ENCODE measurements at places on chromosomes 6 and 20. TPM values are rescaled to one million over a fixed set of nuclear protein-coding genes. Genes with fewer than 3 reads are reported as not detected.
A peak's percentile ranks its signal among the peaks of the same experiment; 100 is the strongest.

DNA sequence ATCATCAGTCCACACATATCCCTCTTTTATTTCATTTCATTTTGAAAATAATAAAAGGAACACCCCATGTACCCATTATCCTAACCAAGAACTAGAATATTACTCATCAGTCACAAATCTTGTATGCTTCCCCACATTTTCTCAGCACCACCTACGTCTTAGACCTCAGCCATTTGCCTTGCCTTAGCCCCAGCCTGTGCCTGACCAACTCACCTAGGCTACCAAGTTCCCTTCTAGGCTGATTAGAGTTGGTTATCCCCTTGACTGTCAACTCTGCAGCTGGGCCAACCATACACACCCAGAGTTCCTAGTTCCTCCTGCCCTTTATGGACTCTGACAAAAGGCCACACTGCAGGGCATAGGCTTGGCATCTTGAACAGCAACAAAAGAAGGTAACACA is 33.4 kb upstream of the IPCEF1 start:
- DNase-seq, result no peak

GRCh38 chr20:3887876-3888620 is 1.1 kb upstream of the PANK2 start:
- peak; percentile 39 for DNase-seq

DNA sequence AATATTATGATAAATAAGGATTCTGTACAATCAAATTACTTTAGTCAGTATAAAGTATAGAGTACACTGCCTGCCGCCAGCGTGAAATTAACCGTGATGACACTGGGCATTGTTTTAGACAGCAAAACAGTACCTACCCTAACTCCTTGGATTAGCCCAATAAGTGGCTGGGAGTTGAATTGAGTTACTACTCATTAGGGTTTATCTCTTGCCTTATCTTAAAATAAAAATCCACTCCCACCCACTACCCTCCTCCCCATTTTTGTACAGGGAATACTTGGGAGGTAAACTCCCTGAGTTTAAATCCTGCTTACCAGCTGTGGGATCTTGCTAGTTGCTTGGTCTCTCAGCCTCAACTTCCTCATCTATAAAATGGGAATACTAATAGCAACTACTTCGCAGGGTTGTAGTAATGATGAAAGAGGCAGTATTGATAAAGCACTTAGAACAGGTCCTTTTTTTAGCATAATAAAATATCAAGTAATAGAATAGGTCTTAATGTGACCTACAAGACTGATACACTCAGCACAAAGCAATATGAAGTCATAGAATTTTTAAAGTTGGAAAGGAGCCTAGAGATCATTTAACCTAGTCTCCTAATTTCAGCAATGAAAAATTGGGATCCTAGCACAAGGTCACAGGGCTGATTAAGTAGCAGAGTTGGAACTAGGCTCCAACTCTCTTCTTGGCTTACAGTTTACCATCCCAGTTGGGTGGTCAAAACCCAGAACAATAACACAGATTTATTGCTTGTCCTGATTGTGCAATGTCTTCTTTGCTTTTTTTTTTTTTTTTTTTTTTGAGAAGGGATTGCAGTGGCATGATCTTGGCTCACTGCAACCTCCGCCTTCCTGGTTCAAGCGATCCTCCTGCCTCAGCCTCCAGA is 23.8 kb downstream of the PHACTR2 start:
- no peak for DNase-seq

DNA sequence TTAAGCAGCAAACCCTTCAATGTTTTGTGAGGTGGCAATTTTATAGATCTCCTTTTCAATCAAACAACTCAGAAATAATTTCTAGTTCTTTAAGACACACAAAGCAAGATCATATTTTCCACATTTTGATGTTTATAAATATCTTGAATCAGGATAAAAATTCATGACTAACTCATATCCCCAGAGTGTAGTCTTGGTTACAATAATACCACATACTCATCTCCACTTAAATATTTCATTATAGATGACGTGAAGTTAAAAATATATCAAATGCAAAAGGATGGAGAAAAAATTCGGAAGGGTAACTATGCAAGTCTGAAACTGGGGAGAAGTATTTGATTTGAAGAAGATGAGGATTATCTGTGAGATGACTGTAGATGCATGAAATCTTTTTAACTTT is 59.8 kb upstream of the HIVEP1 start:
- no peak for DNase-seq

Gene TREM1
- 0.92 TPM for total RNA-seq

DNA sequence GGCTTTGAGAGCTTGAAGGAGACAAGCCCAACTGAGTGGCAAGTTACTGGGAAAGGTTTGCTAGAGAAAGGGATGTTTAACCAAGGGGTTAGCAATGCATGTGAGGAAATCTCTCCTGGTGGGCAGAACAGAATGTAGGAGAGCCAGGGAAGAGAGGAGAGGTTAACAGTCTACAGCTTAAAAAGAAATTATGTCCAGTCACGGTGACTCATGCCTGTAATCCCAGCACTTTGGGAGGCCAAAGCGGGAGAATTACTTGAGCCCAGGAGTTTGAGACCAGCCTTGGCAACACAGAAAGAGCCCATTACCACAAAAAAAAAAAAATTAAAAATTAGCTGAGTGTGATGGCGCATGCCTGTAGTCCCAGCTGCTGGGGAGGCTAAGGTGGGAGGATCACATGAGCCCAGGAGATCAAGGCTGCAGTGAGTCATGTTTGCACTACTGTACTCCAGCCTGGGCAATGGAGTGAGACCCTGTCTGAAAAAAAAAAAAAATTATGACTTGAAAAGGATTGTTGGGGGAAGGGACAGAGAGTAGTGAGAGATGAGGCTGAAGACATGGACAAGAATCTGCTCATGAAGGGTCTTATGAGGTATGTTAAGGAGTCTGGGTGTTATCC is 264.9 kb downstream of the TBC1D7 start:
- no peak for DNase-seq

Gene PLCB4
- total RNA-seq, result 29.1 TPM

DNA sequence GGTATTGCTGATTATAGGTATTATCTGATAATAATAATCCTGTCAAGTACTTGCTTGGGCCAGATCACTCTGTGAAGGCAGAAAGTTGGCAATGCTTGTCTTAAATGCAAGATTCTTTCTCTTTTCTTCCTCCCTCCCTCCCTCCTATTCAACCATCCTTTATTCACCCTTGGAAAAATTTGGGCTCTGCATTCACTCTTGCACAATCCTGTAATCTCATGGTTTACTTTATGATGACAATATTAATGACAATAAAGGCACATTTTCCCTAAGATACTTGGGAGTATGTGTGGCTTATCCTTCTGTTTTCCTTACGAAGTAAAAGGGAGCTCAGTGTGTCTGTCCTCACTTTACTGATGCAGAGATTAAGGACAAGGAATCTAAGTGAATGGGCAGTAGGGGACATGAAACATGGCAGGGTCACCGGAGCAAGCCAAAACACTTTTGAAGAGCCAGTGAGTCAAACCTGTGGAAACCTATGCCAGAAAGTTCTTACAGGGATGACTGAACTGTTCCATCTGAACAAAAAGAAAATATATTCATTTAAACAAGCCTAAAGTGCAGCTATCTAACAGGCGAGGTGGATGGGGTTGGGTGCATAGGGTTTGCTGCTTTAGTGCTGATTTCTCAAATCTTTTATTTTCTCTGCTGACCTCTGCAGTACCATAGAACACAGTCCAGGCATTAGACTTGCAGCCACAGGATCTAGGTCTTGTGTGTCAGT is 14.6 kb upstream of the RIPOR2 start:
- no peak for DNase-seq

GRCh38 chr6:48747471-48747870 is 636.5 kb upstream of the PTCHD4 start:
- no peak for DNase-seq

DNA sequence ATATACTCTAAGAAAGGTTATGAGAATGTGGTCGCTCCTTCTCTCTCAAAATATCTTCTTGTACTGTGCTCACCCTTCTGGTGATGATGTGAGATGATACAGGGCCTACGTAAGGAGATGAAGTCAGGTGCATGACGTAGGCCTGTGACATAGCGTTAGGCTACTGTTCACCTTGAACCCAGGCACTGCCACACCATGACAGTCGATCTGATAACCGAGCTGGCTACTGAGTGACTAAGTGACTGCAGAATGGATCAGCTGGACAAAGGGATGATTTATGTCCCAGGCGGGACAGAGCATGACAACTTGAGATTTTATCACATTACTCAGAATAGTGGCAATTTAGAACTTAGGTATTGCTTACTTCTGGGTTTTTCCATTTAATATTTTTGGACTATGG is 11.2 kb downstream of the SLC24A3 start:
- DNase-seq, result no peak

All from left ventricle myocardium superior (tissue), 1 donor.